ENCODE measurements at places on chromosomes 3 and 15.

DNA sequence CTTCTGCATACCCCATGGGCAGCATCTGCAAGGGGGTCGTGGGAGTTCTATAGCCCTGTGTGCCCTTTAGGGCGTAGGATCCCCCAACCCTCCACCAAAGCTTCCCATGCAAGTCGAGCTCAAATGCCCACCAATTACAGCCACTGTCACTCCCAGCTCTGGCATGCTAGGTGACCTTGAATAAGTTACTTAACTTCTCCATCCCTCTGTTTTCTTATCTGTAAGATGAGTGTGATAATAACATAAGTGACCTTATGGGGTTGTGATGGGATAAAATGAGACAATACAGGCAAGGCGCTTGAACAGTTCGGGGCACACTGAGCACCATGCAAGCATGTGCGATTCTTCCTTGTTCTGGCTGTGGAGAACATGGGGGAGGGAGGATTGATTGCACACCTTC, 74.8 kb upstream of the POMGNT2 start:
- no peak for DNase-seq

DNA sequence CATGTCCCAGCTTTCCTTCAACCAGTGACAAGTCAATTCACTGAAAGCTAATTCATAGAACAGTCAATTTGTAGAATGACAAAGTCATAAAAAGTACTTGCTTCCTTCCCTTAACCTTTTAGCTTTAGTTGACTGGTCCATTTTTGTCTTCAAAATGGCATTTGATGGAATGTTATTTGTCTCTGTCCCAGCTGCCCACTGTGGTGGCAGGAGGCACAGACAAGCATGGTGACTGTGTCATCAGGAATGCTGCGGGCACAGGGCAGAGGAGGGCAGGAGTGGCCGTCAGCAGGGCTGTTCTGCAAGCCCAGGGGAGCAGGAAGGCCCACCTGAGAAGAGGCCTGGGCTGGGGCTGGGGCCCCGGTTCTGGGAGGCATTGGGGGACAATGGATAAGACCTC, 10.0 kb downstream of the IQSEC1 start:
- DNase-seq, result no peak

DNA sequence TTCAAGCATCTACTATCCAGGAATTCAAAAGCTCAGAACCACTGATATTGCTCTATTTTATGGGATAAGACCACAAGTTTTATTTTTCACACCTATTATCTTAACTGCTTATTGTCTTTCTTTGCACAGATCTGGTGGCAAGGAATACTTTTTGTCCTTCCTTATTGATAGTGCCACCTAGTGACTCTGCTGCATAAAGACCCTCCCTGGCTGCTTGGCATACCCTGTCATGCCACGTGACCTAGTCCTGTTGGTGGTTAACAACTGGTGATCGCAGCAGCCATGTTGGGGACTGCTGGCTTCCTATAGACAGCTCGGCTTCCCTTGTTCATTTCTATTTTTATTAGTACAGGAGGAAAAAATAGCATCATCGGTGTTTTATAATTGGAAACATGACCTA, 236.3 kb downstream of the MEX3B start:
- no peak for DNase-seq

DNA sequence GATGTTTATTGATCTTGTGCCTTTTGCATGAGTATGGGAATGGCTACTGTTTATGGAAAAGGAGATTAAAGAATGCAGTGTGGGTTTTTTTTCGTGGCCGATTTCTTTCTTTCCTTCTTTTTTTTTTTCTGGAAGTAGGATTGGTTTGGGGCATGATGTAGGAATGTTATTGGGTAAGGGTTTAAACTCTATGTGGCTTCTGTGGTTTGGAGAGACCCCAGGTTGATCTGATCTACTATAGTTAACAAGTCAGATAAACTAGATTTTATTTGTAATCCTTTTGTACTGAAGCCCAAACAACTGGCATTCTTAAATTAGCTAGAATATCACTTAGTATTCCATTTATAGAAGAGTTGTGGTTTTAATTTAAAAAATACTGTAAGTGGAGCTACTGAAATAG, 304.8 kb downstream of the LPP start:
- no peak for DNase-seq

- DNase-seq, result no peak
Observed at GRCh38 chr3:124034016-124034843, 42.3 kb upstream of the ROPN1 start.

DNA sequence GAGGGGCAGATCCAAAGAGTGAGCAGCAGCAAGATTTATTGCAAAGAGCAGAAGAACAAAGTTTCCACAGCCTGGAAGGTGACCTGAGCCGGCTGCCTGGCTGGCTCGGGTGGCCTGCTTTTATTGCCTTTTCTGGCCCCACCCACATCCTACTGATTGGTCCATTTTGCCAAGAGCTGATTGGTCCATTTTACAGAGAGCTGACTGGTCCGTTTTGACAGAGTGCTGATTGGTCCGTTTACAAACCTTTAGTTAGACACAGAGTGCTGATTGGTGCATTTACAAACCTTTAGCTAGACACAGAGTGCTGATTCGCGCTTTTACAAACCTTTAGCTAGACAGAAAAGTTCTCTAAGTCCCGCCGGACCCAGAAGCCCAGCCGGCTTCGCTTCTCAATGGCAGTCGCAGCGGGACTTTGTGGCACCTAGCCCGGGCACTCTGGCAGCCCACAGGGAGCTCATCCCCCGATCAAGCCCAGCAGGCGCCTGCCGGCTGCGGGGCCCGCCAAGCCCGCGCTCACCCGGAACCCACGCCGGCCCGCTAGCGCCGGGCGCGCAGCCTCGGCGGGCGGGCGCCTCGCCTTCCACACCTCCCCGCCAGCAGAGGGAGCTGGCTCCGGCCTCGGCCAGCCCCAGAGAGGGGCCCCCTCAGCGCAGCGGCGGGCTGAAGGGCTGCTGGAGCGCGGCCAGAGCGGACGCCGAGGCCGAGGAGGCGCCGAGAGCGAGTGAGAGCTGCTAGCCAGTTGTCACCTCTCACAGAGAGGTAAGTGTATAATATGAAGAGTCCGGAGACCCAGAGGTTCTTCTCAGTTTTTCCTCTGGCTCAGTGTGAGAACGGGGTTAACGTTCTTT, 339.2 kb downstream of the CHL1 start:
- no peak for DNase-seq

DNA sequence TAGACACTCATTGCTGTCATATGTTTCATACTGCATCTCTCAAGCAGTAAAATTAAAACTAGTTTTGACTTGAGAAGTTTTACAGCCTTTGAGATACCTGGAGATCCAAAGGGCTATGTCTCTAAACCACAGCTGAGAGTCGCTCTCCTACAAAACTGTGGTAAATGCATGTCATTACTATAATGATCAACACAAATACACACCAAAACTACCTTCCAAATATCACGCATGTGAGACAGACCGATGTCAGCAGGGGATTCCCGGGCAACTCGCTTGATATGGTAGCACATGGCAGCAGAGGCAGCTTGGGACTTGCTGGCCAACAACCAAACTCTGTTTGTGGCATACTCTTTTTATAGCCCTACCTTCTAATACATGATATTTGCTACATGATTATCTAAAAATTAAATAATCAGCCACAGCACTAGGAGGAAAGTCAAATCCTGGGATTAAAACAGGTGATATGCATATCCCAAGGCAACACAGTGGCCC, 56.3 kb downstream of the PDZRN3 start:
- no peak for DNase-seq

DNA sequence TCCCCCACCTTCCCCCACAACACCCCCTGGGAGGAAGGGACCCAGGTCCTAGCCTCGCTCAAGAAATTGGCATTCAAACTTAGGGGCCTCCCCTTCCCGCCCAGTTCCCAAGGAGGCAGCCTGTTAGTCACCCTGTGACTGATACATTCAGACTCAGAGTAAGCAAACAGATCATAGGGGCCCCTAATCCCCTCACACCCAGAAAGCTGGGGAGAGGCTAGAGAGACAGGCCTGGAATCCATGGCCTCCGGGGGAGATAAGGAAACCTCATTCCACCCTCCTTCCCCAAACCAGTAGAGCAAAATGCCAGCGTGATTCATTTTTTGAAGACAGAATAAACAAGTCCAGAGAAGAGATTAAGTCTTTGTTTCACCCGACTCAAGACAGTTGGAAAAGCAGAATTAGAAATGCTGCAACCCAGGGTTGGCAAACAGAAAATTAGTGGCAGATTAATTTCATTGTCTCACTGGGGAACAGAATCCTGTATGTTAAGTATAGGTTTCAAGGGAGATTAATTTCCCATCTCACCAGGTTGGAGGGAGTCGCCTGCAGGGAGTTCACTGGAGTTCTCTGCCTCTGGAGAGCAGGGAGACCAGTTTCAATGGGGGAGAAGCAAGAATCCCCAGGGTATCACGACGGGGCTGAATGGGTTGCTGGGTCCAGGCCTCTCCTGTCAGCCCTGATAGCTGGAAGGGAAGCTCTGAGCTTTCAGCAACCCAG, 268.3 kb downstream of the UACA start:
- no peak for DNase-seq

- DNase-seq, result no peak
Observed at GRCh38 chr15:67740405-67740804, 84.9 kb upstream of the SKOR1 start.

DNA sequence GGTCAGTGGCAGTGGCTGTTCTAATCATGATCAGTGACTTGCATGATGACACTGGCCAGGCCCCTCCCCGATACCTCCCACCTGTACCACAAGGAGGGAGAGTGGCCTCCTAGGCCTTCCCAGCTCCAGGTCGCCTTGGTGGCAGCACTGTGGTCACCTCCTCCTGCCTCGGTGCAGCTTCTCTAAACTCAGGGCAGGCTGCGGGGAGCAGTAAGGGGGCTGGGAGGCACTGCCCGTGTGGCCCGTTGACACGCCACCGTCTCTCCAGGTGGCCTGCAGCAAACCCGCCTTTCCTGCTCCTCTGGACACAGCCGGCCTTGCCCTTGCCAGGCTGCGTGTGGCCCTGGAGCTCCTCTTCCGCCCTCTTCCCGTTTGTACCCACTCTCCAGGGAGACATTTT, 184.1 kb downstream of the XXYLT1 start:
- no peak for DNase-seq

- no peak for DNase-seq
Observed at GRCh38 chr15:31266712-31267111, 59.9 kb upstream of the KLF13 start.

GRCh38 chr15:99454941-99455788, 110.6 kb upstream of the MEF2A start:
- DNase-seq, result no peak

- no peak for DNase-seq
Observed at GRCh38 chr3:152857082-152857481, 22.2 kb downstream of the P2RY1 start.

- no peak for DNase-seq
Observed at GRCh38 chr15:58407778-58408177, 24.0 kb upstream of the LIPC start.

- DNase-seq, result no peak
Observed at GRCh38 chr15:83733206-83733605, 79.3 kb downstream of the ADAMTSL3 start.

GRCh38 chr15:51367322-51367976, 26.0 kb downstream of the GLDN start:
- DNase-seq, result no peak

GRCh38 chr3:105388176-105388575, 21.5 kb downstream of the ALCAM start:
- no peak for DNase-seq

DNA sequence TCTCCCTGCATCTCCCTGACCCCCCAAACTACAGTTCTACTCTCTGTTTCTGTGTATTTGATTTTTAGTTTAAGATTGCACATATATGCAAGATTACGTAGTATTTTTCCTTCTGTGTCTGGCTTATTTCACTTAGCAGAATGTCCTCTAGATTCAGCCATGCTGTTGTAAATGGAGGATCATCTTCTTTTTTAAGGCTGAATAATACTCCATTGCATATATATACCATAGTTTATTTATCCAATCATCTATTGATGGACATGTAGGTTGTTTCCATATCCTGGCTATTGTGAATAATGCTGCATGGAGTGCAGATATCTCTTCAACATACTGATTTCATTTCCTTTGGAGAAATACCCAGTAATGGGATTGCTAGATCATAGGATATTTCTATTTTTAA, 70.8 kb downstream of the RFTN1 start:
- DNase-seq, result no peak

Measured in T follicular helper cell (primary cell).